ENCODE measurements at places on chromosomes 6 and 20. TPM values are rescaled to one million over a fixed set of nuclear protein-coding genes. Genes with fewer than 3 reads are reported as not detected.

GRCh38 chr6:25494469-25494868 lies 157.5 kb upstream of the SCGN start:
- no peak for DNase-seq

GRCh38 chr6:110618591-110619267 lies 142.3 kb upstream of the SLC22A16 start:
- no peak for DNase-seq

GRCh38 chr6:165798991-165799390 lies 135.9 kb upstream of the PDE10A start:
- DNase-seq, result no peak

- no peak for DNase-seq
Measured at GRCh38 chr6:118292558-118292957, 255.5 kb upstream of the PLN start.

DNA sequence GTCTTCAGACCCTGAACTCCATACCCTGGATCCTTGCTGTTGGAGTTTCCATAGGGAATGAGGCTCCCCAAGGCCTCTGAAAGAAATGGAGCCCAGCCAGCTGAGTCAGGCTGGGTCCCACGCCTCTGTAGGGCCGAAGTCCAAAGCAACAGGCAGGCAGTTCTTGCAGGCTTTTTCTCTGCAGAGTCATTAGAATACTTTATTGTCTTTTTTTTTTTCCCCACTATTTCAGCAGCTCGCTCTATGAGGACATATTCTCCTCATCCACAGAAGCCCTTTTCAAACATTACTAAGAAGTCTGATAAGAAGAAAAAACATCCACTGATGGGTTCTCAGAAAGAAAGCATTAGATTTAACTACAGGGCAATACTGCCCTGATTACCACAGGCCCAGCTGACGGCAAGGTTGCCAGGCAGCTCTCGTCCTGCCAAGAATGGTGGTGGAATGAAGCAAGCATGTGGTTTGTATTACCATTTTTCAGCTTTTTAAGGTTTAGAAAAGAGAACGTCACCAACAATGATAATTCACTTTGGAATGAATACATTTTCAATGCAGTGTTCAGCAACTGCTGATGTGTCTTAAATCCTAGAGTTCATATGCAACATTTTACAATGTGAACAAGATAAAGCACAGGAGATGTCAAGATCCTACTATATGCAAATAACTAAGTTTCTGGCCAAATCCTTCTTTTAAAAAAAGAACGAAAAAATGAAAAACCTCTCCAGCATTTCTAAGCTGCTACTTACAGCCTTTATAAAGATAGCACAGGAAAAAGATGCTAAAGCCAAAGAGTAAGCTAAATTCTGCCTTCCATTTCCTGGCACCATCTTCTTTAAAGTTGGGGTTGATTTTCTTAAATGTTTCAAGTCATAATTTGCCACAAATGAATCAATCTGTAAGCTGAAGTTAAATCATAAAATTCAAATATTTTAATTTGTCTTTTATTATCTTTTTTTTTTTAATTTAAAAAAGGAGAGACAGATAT lies 223.6 kb upstream of the CITED2 start:
- DNase-seq, result peak; percentile 37

DNA sequence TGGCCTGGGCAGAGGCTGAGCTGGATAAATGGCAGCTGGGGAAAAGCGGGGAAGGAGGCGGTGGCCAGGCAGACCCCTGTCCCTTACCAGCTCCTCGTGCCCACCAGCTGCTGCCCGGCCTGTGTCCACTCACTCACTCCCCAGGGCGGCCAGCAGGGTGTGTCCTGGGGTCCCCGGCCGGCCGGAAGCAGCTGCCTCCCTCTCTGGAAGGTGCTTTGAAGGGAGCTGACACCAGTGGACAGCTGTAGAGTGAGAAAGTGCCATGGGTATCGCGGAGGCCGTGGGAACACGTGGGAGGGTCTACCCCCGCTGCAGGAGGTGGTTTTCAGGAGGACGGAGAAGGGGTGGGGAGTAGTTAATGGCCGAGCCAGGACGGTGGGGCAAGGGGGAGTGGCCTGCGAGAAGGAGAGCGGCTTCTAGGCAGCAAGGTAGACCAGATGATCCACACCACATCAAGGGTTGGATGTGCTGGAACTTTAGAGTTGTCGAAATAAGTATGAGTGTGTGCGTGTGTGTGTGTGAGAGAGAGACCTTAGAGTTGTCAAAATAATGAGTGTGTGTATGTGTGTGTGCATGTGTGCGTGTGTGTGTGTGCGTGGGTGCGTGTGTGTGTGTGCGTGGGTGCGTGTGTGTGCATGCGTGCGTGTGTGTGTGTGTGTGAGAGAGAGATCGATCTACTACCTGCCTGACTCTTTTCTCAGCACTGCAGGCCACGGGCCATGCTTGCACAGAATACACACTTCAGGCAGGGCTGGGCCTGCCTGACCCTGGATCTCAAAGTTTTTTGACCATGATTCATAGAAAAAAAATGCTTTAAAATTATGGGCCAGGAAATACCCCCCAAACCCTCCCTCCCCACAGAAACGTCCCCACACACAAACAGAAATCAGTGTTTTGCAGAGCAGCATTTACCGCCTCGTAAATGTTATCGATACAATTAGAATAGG lies 43.9 kb downstream of the CDH4 start:
- DNase-seq, result no peak

- DNase-seq, result peak; percentile 58
Measured at GRCh38 chr20:35226884-35227681, 593 bp downstream of the MMP24 start.

GRCh38 chr6:116170358-116171057 lies 44.6 kb upstream of the COL10A1 start:
- no peak for DNase-seq

DNA sequence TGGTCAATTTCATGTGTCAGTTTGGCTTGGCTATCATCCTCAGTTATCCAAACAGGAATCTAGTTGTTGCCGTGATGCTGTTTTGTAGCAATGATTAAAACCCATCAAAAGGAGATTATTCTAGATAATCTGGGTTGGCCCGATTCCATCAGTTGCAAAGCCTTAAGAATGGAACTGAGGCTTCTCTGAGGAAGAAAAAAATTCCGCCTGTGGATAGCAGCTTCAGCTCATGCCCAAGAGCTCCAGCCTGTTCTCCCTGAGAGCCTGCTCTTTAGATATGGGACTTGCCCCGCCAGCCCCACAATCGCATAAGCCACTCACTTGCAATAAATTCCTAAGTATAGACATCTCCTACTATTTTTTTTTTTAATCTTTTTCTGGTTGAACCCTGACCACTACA lies 61.5 kb downstream of the SEL1L2 start:
- DNase-seq, result no peak

GRCh38 chr20:3218307-3218988 lies 9.2 kb downstream of the ITPA start:
- no peak for DNase-seq

GRCh38 chr20:41094353-41095055 lies 42.8 kb upstream of the PLCG1 start:
- no peak for DNase-seq

- no peak for DNase-seq
Measured at GRCh38 chr20:38195521-38195920, 30.5 kb upstream of the TGM2 start.

DNA sequence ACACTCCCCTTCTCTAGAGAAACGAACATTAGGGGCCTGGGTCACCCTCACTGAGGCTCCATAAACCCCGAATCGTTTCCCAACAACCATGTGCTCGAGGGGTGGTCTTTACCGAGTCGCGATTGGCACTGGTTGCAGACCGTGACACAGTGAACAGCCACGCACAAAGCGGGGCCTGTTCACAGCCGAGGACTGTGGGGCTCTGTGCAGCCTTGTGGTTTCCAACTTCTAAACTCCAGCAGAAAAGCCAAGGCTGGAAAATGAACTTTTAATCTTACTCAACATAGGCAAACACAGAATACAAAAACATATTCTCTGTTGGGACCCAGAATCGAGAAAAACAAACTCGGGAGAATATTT lies 19.0 kb downstream of the RRBP1 start:
- DNase-seq, result no peak

GRCh38 chr6:36038120-36038876 lies 10.7 kb downstream of the MAPK14 start:
- no peak for DNase-seq

GRCh38 chr20:35269055-35269781 lies 8.7 kb downstream of the MMP24OS start:
- peak; percentile 28 for DNase-seq

DNA sequence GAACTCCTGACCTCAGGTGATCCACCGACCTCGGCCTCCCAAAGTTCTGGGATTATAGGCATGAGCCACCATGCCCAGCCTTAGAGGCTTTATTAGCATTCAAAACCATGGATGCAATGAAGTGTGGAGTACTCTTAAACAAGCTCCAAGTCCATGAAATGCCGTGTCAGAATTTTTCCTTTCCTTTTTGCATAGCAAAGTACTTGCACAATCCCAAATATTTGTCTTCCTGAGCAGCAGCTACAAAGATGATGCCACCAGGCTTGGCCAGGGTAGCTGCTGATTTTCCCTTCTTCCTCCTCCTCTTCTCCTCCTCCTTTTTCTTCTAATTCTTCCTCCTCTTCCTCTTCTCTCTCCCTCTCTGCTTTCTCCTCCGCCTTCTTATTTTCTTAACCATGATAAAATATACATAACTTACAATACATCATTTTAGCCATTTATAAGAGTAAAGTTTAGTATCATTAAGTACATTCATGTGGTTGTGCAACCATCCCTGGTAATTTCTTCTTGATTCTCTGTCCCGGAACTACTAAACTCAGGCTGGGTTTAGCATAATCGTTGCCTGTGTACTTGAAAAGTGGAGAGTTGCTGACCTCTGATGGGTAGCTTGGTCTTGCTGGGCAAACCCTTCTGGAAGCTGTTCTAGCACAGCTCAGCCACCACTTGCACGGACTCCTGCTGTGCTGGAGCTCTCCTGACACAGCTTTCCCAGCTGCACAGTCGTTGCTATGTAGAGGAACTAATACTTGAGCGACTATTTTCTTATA lies 20.3 kb downstream of the MUCL3 start:
- DNase-seq, result no peak

- DNase-seq, result no peak
Measured at GRCh38 chr6:56406276-56407269, 159.2 kb upstream of the COL21A1 start.

GRCh38 chr6:39387785-39388184 lies 65.3 kb upstream of the KCNK16 start:
- no peak for DNase-seq

- no peak for DNase-seq
Measured at GRCh38 chr20:347317-347639, 367 bp downstream of the NRSN2 start.

DNA sequence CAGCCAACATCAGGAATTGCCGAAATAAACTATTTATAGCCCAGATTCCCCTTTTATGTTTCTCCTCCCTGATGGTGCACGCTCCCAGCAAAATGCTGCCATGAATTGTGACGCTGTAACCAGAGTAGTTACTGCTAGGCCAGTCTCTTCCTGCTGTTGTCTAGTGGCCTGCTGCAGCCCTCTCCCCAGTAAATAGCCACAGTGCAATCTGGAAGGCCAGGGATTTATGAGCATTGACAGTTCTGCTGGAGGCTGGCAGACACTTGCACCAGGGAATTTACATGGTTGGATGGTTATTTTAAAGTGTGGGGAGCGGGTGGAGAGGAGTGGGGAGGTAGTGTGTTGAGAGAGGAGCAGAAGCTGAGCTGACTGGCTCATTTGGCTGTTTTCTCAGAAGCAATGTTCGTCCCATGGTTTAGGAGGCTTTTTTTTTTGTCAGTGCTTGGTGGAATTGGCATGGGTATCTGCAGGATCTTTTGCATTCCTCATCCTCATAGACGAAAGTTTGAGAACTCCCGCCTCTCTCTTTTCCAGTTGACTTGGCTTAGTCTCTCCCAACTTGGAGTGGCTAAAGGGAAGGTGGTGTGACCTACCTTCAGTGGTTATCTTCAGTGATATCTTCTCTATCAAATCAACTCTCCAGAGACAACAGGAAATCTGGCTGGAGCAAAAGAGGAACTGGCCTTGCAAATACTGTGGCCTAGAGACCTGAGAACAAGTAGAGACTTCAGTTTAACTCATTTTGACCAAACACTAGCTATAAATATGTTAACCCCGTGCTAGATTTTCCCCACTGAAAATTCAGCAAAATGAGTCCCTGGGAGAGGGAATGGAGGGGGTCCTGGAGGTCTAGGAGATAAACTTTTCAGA lies 99.3 kb upstream of the VSTM2L start:
- no peak for DNase-seq

DNA sequence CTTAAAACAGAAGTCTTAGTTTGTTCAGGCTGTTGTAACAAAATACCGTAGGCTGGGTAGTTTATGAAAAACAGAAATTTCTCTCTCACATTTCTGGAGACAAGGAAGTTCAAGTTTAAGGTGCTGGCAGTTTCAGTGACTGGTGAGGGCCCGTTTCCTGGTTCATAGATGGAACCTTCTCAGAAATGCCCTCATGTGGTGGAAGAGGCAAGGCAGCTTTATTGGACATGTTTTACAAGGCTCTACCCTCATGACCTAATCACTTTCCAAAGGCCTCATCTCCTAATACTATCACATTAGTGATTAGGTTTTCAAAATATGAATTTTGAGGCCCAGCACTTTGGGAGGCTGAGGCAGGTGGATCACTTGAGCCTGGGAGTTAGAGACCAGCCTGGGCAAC lies 2.4 kb downstream of the HEBP2 start:
- DNase-seq, result no peak

- no peak for DNase-seq
Measured at GRCh38 chr6:3009930-3010329, 10.2 kb downstream of the NQO2 start.

DNA sequence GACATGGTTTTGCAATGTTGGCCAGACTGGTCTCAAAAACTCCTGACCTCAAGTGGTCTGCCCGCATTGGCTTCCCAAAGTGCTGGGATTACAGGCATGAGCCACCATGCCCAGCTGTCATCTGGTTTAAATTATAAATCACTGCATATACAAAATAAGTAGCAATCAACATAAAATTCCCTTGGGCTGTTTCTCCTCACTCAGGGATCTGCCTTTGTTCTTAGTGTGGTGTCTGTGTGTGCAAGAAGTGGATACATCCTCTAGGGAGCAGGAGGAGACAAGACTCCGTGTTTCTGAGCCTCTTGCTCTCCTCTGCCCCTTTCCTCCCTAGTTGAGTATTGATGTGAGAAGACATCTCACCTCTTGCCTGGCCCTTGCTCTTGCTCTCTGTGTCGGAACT lies 65.2 kb upstream of the ADGRF4 start:
- no peak for DNase-seq

Gene ZBTB12
- 25.6 TPM for total RNA-seq

Gene NRSN1
- total RNA-seq, result 27.9 TPM

Gene HACE1
- 48.7 TPM for total RNA-seq

Gene SIRPB1
- total RNA-seq, result 0.47 TPM

Gene PCED1A
- total RNA-seq, result 22.0 TPM

Gene SLPI
- not detected for total RNA-seq

Gene MRPS10
- total RNA-seq, result 43.0 TPM

Gene ZC2HC1B
- 0.31 TPM for total RNA-seq

Gene ASIP
- not detected for total RNA-seq

Gene TBPL1
- total RNA-seq, result 41.0 TPM

Gene CD40
- 0.62 TPM for total RNA-seq

Gene NRN1
- total RNA-seq, result 17.9 TPM

Gene NHSL1
- total RNA-seq, result 69.6 TPM

Gene MAP7
- total RNA-seq, result 6.1 TPM

Data from occipital lobe (tissue), 3 donors.